Psoas muscle (tissue), 8 donors: ENCODE measurements at places on chromosomes 5 and 9.

DNA sequence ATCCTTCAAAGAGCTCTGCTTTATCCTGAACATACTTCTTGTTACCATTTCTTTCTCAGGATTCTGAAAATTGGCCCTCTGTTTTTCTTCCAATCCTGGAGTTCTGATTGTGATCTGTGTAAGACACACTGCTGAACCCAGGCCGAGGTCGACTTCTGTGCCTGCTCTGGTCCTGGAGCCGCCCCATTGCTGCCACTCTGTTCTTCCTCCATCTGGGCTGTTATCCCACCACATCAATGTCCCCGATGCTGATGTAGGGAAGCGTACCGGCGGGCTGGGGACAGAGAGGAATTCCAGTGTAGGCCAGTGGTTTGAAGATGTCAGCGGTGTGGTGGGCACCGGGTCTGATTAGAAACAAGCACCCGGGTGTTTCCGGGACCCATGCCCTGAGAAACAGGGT is 102.5 kb downstream of the LIFR start:
- DNase-seq = no peak

DNA sequence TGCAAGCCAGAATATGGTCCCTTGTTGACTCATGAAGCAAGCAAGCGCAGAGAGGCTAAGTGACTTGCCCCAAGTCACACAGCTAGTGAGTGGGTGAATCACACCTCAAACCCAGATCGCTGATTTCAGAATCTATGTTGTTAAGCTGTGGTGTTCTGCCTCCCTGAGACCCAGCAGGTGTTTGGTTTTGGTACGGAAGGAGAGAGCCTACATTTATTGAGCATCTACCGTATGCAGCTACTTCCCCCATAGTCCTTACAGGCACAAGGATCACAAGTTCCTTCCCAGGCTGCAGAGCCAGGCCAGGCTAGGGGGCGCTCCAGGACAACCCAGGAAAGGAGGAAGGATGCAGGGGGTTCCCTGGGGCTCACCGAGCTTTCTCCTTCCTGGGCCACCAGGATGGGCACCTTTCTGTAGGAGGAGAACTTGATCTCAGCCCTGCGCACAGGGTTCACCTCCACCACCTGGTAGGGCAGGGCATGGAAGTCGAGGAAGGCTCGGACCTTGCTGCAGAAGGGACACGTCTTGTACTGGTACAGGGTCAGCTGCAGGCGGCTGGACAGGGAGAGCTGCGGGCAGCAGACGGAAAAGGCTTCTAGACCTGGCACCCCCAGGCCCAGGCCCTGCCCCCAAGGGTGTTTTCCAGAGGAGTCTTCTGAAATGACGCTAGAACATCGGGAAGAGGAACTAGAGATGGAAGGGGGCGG is 2.5 kb downstream of the PTGES2 start:
- peak; percentile 65 for DNase-seq

DNA sequence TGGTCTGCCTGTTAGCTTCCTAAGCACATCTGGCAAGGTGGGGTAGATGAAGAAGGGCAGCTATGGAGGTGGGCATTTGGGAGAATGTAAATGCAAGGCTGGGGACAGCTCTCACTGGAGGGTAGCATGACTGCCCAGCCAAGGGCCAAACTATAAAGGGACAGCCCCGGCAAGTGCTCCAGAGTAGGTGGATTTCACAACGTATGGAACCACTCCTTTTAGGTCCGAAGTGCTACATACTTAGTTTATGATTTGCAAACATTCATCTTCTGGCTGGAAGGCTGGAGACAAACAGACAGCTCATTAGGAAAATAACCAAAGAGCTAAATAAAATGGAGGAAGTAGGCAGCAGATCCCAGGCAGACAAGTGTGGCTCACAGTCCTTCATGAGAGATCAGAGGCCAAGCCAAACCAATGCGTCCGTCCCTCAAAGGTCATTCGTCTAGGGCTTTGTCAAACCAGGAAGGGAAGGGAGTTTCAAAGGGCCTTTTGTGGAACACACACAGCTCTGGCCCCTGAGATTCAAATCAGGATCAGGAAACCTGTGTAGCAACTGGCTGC is 42.5 kb upstream of the GLRX start:
- DNase-seq = no peak

DNA sequence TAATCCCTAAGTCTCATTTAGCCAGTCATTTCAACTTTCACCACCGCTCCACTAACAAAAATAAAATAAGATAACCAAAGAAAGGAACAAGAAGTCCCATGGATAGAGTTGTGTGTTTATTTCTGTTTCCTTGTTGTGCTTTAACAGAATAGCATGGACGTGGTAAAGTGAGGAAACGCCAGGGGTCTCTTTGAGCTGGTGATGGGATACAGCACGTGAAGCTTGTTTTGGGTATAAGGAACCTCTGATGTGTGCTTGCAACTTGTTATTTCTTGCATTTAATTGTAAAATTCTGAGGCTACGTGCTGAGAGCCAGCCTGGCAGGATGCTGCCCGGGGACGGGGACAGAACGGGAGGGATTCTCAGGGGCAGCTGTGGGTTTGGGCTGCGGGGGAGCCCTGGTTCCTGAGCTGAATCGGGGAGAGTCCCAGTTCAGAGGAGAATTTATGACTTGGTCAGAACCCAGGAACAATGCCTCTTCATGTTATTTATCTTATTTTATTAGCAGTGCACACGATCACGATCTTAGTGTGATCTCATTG is 63.4 kb downstream of the ANKRD33B start:
- no peak for DNase-seq

- DNase-seq = no peak
Observed at GRCh38 chr5:107496466-107496865, 174.3 kb downstream of the EFNA5 start.
